ENCODE measurements at places on chromosomes 11 and 22. TPM values are rescaled to one million over a fixed set of nuclear protein-coding genes. Genes with fewer than 3 reads are reported as not detected.

The C11orf97 gene
- total RNA-seq, result not detected

GRCh38 chr11:11732116-11732515 lies 109.7 kb upstream of the USP47 start:
- no peak for DNase-seq

The IGF2 gene
- 2.0 TPM for total RNA-seq

The OR52A5 gene
- not detected for total RNA-seq

The TIMP3 gene
- not detected for total RNA-seq

GRCh38 chr11:61294717-61295595 lies at the start of gene VWCE:
Gene VWCE (minus strand): TSS chr11:61295316. CDS start chr11:61295037, 279 bp downstream.
- peak; percentile 85 for DNase-seq

- no peak for DNase-seq
Measured at GRCh38 chr11:123239191-123240150, 44.4 kb upstream of the CLMP start.

GRCh38 chr11:79090191-79090705 lies 350.6 kb downstream of the TENM4 start:
- no peak for DNase-seq

DNA sequence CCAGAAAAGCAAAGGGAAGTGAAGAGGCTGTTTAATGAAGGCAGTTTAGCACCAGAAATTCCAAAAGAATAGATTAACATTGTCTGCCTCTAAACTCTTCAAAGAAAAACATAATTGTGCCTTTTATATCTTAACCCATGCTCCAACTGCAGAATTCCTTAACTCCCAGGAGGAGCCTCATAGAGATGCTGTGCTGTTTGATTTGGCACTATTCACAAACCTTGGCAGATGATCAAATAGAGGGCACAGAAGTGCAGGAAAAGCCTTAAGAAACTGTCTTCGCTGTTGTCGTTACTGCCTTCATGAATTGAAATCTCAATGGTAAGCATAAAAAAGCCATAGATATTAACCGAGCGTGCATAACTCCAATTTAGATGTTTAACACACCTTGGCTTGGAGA lies 124.1 kb upstream of the MPPED2 start:
- DNase-seq, result no peak

DNA sequence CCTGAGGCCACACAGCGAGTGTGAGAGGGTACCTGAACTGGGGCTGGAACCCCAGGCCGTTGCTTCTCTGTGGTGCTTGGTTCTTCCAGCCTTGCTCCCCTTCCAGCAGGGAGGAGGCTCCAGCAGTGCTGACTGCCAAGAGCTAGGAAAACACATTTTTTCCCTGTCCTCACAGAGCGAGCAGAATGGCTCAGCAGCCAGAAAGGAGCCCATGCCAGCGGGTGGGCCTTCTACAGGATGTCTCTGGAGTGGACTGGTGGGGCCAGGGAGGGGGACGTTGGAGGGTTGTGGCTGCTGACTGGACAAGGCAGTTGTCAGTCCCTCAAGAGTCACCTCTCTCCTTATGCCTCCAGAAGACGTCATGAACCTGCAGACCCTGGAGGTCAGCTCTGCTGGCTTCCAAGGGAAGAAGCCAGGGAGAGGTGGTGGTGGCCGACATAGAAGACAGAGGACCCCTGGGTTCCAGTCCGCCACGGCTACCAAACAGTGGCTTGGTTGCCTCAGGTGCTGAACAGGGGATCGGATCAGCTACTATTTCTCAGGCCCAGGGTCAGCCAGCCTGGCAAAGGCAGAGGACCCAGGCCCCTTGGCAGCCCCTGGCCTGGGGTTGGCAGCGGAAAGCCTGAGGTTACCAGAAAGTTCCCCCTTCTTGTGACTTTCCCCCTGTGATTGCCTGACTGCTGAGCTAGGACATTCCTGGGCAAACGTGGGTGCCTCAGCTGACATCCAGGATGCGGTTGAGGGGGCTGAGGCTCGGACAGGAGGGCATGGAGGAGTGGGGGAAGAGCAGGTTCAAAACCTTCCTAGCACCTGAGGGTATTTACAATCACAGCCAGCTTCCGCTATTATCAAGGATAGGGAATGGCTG lies 3.7 kb downstream of the MAFF start:
- DNase-seq, result no peak

The TPH1 gene
- 0.70 TPM for total RNA-seq

The GTSE1 gene
- total RNA-seq, result 60.5 TPM

- no peak for DNase-seq
Measured at GRCh38 chr22:21796863-21797262, 61.3 kb upstream of the YPEL1 start.

DNA sequence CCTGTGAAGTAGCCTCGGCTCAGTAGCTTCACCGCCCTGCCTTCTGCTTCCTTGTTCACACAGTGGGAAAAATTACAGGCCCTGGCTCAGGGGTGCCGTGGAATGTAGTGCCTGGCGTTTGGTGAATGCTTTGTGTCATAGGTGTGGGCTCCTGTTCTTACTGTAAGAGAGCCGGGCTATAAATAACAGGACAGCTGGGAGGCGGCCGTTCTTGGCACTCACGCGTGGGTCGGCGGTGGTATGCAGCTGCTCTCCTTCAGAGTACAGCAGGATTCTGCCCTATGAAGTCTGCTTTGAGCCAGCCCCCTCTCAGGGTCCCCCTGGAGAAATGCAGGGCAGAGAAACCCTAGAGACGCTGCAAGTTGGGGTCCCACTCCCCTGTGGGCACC lies 84.2 kb downstream of the CTTN start:
- DNase-seq, result no peak

DNA sequence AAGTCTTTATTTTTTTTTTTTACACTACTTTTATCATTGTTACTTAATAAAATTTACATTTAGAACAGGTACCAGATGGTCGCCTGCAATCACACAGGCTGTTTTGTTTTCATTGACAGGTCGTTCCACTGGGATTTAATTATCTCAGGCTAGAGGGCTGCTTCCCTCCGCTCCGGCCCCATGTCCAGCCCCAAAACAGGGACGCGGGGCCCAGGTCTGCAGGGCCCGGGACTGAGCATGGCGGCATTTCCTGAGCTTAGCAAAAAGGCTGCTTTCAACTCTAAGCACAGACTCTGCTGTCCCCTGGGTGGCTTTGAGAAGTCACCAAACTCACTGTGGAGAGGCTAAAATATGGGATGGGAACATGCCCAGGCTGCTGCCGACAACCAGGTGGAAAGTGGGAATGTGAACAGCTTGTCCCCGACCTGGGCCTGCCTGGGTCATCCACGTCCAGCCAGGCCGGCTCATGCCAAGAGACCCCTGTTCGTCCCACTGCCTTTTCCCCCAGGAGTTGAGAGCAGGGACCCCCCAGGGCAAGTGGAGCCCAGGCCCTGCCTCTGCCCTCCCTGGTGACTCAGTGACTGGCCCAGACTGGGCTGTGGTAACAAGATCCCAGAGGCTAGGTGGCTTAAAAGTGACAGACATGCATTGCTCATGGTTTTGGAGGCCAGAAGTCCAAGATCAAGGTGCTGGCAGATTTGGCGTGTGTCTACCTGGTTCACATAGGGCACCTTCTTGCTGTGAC lies 150.0 kb downstream of the SHANK2 start:
- DNase-seq, result no peak

The DEFB108B gene
- not detected for total RNA-seq

GRCh38 chr11:20031155-20032001 lies 128.9 kb downstream of the DBX1 start:
- no peak for DNase-seq

- DNase-seq, result no peak
Measured at GRCh38 chr11:134916421-134917213, 504.6 kb upstream of the B3GAT1 start.

DNA sequence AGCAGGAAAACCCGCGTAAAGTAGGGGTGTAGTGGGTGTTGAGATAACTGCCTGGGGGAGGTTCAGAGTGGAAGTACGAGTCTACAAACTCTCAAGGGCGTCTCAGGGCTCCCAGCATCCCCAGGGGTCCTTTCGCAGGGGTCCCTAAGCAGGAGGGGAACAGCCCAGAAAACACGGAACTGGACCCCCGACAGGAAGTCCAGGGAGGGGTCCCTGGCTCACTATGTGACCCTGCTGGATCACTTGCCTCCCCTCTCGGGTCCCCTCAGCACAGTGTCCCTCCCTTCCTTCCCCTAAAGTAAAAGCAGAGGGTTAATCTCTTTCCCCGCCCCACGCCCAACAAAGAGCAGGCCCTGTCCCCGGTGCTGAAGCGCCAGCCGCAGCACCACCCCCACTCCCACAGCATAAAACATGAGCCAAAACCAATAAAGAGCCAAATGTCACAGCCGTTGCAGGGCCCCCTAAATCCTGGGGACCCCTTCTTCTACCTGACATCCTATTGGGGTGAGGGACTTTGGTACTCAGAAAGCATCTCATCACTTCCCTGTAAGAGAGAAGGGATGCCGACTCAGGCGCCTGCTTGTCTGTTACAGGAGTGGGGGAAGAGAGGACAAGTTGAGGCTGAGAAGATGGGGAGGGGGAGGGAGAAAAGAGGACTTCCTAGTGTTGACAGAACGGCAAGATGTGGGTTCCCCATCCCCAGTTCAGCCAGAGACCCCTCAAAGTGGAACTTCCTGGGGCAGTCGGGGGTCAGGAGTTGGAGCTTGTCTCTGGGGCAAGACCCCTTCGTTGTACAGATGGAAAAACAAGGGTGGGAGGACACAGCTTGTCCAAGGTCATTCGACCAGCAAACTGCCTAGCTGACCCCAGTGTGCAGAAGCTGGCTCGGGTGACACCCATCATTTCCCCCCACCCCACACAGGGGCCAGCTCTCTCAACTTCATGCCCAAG lies 1.4 kb upstream of the NEFH start:
- DNase-seq, result peak; percentile 32

DNA sequence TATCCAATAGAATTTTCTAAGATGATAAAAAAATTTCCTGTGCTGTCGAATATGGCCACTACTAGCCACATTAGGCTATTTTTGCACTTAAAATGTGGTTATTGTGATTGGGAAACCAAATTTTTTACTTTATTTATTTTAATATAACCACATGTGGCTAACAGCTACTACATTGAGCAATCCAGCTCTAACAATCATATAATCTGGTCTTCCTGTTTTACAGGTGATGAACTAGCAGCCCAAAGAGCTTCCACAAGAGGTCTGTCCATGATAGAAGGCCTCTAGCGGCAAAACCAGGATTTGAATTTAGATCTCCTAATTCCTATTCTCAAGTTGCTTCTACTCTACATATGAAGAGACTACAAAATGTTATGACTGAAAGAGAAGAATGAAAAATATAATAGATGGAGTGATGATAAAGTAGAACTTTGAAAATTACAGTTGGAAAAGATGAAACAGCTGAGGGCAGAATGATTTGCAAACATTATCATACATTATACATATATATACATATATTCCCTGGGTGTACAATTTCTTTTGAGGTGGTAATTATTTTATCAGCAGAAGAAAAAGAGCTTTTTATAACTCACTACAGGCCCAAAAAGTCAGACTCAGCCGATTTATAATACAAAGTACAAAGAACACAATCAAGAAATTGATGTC lies 363.5 kb upstream of the PITPNB start:
- DNase-seq, result no peak

DNA sequence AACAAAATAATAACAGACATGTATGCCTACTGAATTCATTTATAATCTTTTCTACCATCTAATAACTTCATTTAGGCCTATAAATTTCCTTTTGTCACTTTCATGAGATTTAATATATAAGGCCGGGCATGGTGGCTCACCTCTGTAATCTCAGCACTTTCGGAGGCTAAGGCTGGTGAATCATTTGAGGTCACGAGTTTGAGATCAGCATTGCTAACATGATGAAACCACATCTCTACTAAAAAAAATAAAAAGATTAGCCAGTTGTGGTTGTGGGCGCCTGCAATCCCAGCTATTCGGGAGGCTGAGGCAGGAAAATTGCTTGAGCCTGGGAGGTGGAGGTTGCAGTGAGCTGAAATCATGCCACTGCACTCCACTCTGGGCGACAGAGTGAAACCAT lies 14.2 kb upstream of the NTM start:
- no peak for DNase-seq

Measured in activated T-cell treated with anti-CD3 and anti-CD28 coated beads, Interleukin-2, amount 50 U/mL, for 72 hours (primary cell).